ENCODE measurements at places on chromosomes 7 and 10. TPM values are rescaled to one million over a fixed set of nuclear protein-coding genes. Genes with fewer than 3 reads are reported as not detected.

GARIN1A gene
- total RNA-seq, result 0.95 TPM

DGKB gene
- not detected for total RNA-seq

POLL gene
- 29.2 TPM for total RNA-seq

TIAL1 gene
- 162 TPM for total RNA-seq

EBLN1 gene
- not detected for total RNA-seq

SUGCT gene
- total RNA-seq, result not detected

FZD1 gene
- total RNA-seq, result 0.66 TPM

NACAD gene
- total RNA-seq, result 0.02 TPM

MUC3A gene
- not detected for total RNA-seq

MKI67 gene
- 272 TPM for total RNA-seq

CFAP70 gene
- 0.25 TPM for total RNA-seq

CRHR2 gene
- total RNA-seq, result not detected

ABCB4 gene
- total RNA-seq, result not detected

C10orf67 gene
- not detected for total RNA-seq

CYP2C19 gene
- not detected for total RNA-seq

CLRN3 gene
- not detected for total RNA-seq

PTF1A gene
- not detected for total RNA-seq

LAMTOR4 gene
- 155 TPM for total RNA-seq

UCN3 gene
- total RNA-seq, result not detected

OR13A1 gene
- not detected for total RNA-seq

MYL10 gene
- total RNA-seq, result not detected

SLC18A3 gene
- not detected for total RNA-seq

FRMPD2 gene
- not detected for total RNA-seq

HTR5A gene
- not detected for total RNA-seq

GRM3 gene
- not detected for total RNA-seq

CUBN gene
- total RNA-seq, result 0.89 TPM

ZNF425 gene
- total RNA-seq, result 1.4 TPM

NKX2-3 gene
- not detected for total RNA-seq

NYAP1 gene
- total RNA-seq, result not detected

ZPBP gene
- not detected for total RNA-seq

SEMA3E gene
- total RNA-seq, result not detected

MRLN gene
- not detected for total RNA-seq

SUV39H2 gene
- 35.9 TPM for total RNA-seq

SEMA3D gene
- not detected for total RNA-seq

VPS37D gene
- total RNA-seq, result not detected

CTTNBP2 gene
- total RNA-seq, result not detected

CYP26C1 gene
- total RNA-seq, result not detected

VSIR gene
- total RNA-seq, result 84.9 TPM

TRIM73 gene
- total RNA-seq, result 11.1 TPM

TAS2R3 gene
- total RNA-seq, result 1.3 TPM

AKR1C4 gene
- total RNA-seq, result not detected

CLDN12 gene
- total RNA-seq, result 2.5 TPM

NUTM2E gene
- not detected for total RNA-seq

CD36 gene
- not detected for total RNA-seq

NXPH1 gene
- not detected for total RNA-seq

VGF gene
- 0.34 TPM for total RNA-seq

BAIAP2L1 gene
- total RNA-seq, result 1.1 TPM

PTN gene
- total RNA-seq, result not detected

CALD1 gene
- total RNA-seq, result 0.82 TPM

C7orf57 gene
- 0.11 TPM for total RNA-seq

SLC25A13 gene
- 14.8 TPM for total RNA-seq

CUL2 gene
- total RNA-seq, result 43.8 TPM
